ENCODE measurements at places on chromosomes 16 and 17. TPM values are rescaled to one million over a fixed set of nuclear protein-coding genes. Genes with fewer than 3 reads are reported as not detected.

EXOC3L1 gene
- total RNA-seq = not detected

IL34 gene
- not detected for total RNA-seq

IRX5 gene
- 20.6 TPM for total RNA-seq

TMEM204 gene
- total RNA-seq = 40.0 TPM

All from GM23248 (cell line).